ENCODE measurements at places on chromosomes 3 and 15.

- DNase-seq: no peak
Measured at GRCh38 chr3:182735672-182736071, 57.6 kb upstream of the ATP11B start.

GRCh38 chr3:120198305-120198878 lies 86.6 kb downstream of the GPR156 start:
- no peak for DNase-seq

- DNase-seq: no peak
Measured at GRCh38 chr15:83318036-83318435, 33.6 kb upstream of the BNC1 start.

GRCh38 chr3:187833799-187834578 lies 88.7 kb upstream of the BCL6 start:
- DNase-seq: no peak

GRCh38 chr3:121918779-121919483 lies 24.7 kb downstream of the SLC15A2 start:
- no peak for DNase-seq

DNA sequence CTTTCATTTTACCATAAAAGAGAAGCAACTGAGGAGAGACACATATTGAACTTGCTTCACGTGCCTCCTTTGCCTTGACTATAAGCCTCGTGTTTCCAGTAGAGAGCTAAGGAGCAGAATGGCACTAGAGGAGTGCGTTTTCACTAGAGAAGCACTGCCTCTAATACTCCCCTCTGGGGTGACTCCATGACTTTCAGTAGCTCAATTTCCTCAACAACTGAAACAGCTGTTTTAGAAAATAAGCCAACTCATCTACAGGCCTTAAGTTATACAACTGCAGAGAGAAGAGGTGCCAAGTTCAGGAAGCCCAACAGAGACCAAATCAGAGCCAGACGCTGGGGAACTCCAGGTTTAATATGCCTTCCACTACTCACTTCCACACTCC lies 1.9 kb downstream of the UBP1 start:
- DNase-seq: no peak

- no peak for DNase-seq
Measured at GRCh38 chr3:178840586-178840985, 231.0 kb downstream of the ZMAT3 start.

DNA sequence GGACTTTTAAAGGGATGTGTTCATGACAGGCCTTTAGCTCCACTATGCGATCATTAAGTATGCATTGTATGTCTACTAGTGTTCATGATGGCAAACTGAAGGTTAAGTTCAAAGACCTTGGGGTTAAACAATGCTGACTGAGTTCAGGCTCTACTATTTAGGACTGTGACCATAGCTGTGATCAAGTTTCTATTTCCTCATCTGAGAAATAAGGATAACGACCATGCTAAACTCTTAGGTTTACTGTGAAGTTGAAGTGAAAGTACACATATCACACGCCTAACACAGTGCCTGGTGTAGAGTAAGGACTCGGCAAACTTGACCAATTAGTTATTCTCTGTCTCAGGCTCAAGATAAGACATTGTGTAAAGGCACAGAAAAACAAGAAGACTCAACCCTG lies 243.2 kb downstream of the MBNL1 start:
- DNase-seq: no peak

DNA sequence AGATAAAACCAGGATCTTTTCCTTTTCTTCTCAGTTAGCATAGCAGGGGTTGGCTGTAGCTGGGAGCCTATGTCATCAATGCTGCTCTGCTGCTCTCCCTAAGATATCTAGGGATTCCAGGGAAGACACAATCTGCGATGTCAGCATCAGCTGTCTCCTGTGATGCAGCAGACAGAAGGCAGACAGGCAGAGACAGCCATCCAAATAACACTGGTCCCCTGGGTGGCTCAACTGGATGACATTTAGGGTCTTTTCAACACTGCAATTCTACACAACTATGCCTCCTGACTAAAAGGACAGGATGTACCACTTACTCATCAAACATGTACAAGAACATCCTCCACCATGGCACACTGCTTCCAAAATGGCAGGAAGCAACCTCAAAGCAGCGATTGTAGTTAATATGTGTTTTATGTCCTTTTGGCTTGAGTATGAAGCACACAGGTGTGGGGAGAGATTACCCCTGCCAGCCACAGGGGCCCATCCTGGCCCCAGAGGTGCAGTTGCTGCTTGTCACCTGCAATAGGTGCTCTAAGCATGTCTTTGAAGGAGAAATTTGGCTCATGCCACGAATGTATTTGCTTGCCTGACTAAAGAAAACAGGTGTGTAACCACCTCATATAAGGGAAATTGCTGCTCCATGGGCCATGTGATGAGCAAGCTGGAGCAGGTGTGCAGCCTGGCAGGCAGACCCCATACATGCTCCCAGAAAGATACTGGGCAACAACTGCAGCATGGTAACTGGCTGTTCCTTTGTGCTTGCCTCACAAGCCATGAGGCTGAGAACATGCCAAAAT lies 357.8 kb downstream of the VPS13C start:
- DNase-seq: no peak

GRCh38 chr3:122557356-122557755 lies 6.7 kb downstream of the PARP9 start:
- DNase-seq: no peak

DNA sequence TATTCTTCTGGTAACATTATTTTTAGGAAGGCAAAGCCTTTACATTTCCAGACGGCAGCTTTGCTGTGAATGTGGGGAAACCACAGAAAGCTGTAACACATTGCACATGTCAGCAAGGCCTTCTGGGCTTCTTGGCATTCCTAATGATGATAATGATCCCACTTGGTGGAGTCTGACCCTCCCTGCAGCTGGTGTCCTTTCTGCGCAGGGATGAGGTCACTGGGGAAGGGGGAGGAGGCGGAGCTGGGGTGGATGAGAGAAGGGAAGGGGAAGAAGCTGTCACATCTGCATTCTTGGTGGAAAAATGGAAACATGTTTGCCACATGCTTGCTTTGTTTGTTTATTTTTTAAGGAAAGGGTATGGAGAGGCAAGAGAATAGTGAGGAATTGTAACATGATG lies 68.6 kb downstream of the FILIP1L start:
- DNase-seq: peak; percentile 61

DNA sequence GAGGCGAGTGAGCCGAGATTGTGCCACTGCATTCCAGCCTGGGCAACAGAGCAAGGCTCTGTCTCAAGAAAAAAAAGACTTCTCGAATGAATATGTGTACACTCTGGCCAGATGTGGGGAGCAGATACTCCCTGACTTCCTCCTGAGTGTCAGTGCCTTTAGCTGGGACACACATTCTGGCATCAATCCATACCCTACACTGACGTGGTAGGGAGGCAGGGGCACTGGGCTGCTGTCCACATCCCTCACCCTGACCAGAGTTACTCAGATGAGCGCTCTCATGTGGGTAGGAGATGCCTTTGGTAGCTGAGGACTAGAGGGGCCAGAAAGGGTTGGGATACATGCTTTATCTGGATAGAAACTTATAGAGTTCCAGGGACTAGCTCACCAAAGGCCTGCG lies 15.6 kb downstream of the LIMD1 start:
- DNase-seq: no peak

DNA sequence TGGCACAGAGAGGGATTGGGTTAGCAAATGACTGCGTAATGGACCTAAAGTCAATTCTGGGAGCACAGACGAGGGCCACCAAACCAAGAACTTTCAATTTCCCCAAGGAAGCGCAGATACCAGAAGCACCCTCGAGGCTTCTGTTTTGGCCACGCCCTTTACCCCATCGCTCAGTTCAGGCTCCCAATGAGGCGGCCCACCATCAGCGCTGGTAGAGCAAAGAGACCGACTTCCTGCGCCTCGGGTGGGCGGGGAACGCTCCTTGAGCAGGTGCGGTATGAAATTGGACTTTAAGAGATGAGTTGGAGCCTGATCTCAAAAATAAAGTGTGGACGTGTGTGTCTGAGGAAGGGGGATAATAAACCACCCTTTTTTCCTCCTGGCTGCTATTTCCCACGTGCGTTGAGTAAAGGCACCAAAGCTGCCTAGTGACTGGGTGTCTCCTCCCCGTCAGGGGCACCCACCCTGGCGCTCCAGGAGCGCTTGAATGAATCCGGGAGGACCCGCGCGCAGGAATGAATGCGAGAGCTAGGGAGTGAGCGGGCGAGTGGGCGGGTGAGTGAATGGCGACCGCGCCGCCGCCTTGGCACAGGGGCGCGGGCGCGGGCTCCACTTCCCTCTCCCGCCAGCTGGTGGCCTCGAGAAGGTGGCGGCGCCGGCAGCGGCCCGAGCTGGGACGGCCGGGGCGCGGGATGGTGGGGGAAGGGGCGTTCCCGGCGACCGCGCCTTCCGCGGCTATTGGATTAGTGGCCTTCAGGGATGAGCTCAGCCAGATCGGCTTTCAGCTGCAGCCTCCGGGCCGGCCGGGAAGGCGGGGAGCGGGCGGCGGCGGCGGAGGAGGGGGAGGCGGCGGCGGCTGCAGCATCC lies at the start of gene SPSB4:
TSS of gene SPSB4 (plus strand) at position 772 of the 867 bp plus-strand sequence. CDS start 14,758 bp downstream, outside the sequence.
- DNase-seq: no peak

GRCh38 chr3:174444391-174444790 lies 414.7 kb upstream of the NAALADL2 start:
- no peak for DNase-seq

- no peak for DNase-seq
Measured at GRCh38 chr3:115898656-115899410, 275.5 kb downstream of the GAP43 start.

DNA sequence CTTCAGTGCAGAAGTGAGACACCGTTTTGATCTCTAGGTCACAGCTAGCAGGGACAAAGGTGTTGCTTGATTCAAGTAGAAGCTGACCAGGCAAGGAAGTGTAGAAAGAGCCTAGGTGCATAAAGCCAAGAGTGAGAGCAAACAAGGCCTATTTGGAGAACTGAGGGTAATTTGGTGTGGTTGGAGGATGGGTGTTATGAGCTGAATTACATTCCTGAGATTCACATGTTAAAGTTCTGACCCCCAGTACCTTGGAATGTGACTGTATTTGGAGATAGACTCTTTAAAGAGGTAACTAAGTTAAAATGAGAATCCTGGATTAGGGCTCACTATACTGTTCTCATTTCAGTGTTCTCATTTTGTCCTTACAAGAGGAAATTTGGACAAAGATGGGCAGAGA lies 191.3 kb downstream of the ZMAT3 start:
- DNase-seq: no peak

- no peak for DNase-seq
Measured at GRCh38 chr15:62513893-62514292, 348.8 kb upstream of the C2CD4B start.

GRCh38 chr3:58217209-58217811 lies 6.5 kb upstream of the DNASE1L3 start:
- DNase-seq: peak; percentile 58

DNA sequence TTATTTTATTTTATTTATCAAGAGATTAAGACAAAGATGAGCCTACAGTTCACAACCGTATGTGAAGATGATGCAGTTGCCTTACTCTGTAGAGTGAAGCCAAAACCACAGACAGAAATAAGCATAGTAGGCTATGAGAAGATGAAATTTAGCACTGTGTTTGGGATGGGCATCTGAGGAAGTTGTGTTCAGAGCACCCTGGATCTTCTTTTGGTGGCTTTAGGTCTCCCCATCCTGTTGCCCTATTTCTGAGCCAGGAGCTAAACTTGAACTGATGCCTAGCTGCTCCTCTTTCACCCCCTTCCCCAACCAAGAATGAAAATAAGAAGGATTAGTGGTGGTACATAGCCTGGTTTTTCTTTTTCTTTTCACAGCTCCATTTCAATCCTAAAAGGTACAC lies 328.1 kb upstream of the TBL1XR1 start:
- no peak for DNase-seq

GRCh38 chr3:154615471-154615870 lies 185.5 kb upstream of the GPR149 start:
- DNase-seq: no peak
